MCF 10A (cell line): ENCODE measurements at places on chromosomes 16 and 17.

GRCh38 chr17:73302189-73302588 is 9.6 kb downstream of the CDC42EP4 start:
- DNase-seq, result no peak
- H3K27me3 ChIP-seq, result no peaks in the 10 kb centered on the region
- no peak overlapping the region for H3K4me3 ChIP-seq
- peaks cover 29% of the 10 kb centered on the region for H3K36me3 ChIP-seq

DNA sequence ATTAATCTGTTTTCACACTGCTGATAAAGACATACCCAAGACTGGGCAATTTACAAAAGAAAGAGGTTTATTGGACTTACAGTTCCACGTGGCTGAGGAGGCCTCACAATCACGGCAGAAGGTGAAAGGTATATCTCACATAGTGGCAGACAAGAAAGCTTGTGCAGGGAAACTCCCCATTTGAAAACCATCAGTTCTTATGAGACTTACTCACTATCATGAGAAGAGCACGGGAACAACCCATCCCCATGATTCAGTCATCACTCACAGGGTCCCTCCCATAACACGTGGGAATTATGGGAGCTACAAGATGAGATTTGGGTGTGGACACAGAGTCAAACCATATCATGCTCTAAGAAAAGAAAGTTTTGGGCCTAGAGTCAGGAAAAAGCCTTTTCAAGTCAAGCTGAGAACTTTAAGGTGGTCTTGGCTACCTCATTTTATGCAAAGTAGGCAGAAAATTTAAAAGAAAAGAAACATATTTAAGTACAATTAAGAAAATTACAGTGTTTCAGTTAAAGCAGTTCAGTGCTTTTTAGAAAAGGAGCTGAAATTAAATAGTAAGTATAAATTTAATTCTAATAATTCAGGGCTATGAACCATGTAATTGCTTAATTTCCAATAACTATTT is 24.9 kb upstream of the CRYM start:
- H3K36me3 ChIP-seq, result peaks cover 13% of the 10 kb centered on the region
- peaks cover 23% of the 10 kb centered on the region for H3K4me1 ChIP-seq
- H3K27ac ChIP-seq, result peak overlapping the region; percentile 98
- peak; percentile 86 for DNase-seq

GRCh38 chr17:53749178-53749577 is 73.5 kb upstream of the KIF2B start:
- H3K36me3 ChIP-seq, result no peaks in the 10 kb centered on the region
- H3K4me3 ChIP-seq, result no peak overlapping the region
- no peak overlapping the region for H3K27ac ChIP-seq
- H3K27me3 ChIP-seq, result no peaks in the 10 kb centered on the region
- DNase-seq, result peak; percentile 66

DNA sequence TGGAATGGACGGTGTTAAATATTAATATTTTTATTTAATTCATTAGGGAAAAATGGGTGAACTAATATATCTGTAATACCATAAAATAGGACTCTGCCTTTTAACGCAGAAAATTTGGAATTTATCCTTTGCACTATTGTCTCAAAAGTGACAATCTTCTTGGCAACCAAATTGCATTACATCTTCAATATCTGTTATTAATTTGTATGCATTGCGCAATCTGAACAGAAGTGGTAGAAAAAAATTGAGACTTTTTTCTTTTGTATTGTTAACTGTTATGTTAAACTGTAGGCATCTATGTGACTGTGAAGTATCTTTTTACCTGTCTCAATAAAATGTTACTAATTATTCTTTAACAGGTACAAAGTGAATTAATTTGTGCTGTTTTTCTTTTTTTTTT is 55.6 kb downstream of the PPM1E start:
- H3K27ac ChIP-seq, result no peak overlapping the region
- no peak for DNase-seq
- H3K27me3 ChIP-seq, result no peaks in the 10 kb centered on the region
- H3K36me3 ChIP-seq, result no peaks in the 10 kb centered on the region
- H3K4me1 ChIP-seq, result no peaks in the 10 kb centered on the region
